CD4-positive, alpha-beta memory T cell (primary cell): ENCODE measurements at places on chromosomes 1 and 21. TPM values are rescaled to one million over a fixed set of nuclear protein-coding genes. Genes with fewer than 3 reads are reported as not detected.

Gene OR10J1
- polyA plus RNA-seq = not detected

Gene TDRD5
- not detected for polyA plus RNA-seq

Gene TCHH
- polyA plus RNA-seq = not detected

- no peak for DNase-seq
These were observed 29.2 kb upstream of the POFUT2 start for GRCh38 chr21:45316871-45317397.

GRCh38 chr1:70168283-70168682 is 37.1 kb downstream of the LRRC40 start:
- no peak for DNase-seq

DNA sequence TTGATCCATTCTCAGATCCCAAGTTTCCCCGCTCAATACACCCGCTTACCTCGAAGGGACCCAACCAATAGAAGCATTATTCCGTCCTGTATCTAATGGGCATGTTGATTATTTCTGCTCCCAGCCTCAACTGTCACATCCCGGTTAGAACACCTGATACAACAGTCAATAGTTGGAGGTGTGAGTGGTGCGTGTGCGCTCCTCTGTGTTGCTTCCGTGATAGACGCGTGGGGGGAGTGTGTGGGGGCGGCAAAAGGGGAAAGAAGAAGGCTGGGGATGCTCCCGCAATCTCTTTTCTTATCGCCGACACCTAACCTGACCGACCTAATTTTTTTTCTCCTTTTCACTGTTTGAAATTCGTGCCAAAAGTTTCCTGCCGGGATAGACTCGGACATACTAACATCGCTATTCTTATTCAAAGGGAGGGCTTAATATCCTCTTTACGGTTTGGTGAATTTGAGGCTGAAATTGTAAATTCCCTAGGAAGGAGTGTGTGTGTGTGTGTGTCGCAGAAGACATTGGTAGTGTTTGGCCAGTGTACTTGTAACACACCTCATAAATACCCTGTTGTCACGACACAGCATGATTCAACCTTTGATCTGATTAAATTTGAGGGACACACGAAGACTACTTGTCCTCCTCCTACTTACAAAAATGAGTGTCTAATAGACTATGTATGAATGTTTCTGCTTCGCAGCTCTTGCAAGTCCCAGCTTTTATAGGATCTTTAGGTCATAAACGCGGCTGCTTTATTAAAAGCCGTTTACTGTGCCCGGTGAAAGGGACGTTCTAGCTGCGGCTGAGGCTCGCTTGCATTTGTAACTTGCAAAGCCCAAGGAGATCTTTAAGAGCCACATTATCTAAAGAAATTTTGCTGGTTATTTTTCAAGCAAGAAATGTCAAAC is 1.5 kb upstream of the PROX1 start:
- DNase-seq = no peak

DNA sequence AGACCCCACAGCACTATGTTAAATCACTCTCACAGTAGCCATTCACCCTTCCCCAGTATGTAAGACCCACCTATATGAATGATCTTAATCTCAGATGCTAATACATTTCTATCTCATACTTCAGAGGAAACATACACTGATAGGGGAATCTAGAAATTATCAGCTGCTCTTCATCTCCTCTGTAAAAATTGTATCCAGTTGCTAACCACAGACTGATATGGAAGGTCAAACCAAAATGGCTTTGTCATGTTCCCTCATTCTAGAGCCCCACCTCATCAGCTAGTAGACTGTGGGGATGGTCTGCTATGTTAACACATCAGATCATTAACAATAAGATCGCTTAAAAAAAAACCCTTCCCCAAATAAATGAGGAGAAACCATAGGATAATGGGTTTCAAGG is 71.7 kb downstream of the UBR4 start:
- no peak for DNase-seq
